ENCODE measurements at places on chromosomes 1 and 21.

- no peak for DNase-seq
These were observed 38.8 kb upstream of the CLCA4 start for GRCh38 chr1:86507935-86508582.

DNA sequence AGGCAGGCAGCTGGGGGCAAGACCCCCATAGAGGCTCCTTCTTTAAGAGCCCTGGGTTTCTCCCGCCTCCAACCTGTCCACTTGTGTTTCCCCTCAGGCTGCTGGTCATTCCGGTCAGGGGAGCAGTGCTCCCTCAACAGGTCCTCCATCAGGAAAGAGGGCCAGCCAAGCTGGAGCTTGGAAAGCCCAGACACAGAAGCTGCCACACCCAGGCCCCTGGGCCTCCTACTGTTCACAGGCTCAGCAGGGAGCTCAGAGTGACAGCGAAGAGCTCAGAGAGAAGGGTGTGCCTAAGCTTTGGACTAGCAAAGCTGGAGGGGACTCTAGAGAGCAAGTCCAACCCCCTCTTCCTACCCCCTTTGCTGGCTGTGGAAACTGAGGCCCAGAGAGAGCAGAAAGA lies 10.3 kb upstream of the CDCP2 start:
- DNase-seq, result no peak

DNA sequence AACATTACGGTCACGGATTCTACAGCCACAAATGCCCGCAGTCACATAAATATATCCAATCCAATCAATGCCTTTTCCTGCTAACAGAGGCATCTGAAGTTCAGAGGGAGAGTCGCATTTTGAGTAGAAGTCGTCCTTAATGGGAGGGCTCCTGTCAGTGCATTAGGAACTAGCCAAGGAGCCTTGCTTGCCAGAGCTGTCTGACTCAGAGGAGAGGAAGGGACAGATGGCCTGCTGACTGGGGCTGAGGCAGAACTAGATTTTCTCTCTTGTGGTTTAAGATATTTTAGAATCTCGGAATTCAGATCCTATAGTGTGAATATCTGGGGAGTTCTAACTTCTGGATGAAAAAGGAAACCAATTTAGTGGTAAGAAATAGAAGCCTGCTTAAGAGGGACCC lies 10.6 kb downstream of the XKR8 start:
- DNase-seq, result no peak

DNA sequence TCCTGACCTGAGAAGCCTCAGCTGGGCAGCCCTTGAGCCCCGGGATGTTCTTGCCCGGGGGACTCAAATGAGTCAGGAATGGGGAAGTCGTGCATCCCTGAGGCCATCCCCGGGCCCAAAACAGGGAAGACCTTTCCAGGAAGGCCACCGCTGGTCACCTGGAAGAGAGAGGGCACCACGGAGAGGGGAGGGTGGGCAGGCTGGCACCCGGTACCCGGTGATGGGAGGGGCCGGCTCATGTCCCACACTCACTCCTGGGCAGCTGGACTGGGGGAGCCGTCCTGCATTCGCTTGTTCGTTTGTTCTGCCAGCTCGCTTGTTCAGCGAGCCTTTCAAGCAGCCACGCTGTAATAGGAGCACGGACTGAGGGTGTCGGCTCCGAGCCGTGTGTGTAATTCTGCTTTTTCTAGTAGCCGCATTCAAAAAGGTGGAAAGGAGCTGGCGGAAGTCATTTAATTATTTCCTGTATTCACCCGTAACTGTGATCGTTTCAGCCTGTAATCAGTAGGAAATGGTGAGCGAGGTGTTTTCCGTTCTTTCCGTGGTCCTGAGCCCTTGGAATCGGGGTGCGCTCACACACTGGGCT lies 48.4 kb upstream of the CCDC27 start:
- no peak for DNase-seq

DNA sequence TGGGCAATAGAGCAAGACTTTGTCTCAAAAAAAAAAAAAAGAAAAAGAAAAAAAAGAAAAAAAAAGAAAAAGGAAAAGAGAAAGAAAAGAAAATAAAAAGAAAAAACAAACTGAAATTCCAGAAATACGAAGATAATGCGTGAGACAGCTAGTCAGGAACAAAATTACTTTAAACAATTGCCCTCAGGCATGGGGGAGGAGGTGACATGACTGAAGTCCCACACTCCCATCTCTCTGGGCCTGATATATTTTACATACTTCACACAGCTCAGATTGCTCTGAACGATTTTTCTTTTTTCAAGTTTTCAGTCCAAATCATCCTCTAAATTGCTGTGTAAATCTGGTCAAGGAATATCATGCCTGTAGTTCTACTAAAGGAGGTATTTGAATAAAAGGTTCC lies 409.5 kb upstream of the DEPDC1 start:
- no peak for DNase-seq

DNA sequence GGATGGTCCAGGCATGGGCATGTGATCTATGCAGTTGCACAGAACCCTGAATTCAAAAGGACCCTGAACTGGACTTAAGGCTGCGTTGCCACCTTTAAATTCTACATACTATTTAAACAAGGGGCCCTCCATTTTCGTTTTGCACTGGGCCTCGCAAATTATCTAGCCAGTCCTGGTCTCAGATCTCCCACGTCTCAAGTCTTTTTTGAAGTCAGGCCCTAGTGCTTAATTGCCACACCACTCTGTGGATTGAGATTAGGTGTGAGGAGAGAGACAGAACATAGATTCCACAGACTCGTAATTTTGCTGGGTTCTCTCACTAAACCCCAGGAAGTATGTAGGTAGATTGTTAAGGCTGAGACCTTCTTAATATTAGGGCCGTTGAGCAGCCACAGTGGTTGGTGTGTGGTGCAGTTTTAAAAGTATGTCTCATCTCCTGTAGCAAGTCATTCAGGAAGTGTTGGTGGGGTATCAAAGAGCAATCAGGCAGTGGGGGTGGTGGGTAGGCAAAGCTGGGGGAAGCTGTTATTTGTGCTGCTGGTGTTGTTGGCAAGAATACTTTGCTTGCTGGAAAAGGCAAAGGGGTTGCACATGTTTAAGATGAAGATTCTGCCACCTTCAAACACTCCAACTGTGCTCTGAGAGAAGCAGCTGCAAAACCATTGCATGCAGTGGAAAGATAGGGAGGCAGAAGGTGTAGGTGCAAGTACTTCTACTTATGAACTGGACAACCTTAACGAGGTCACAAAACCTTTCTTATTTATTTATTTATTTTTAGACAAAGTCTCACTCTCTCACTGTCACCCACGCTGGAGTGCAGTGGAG lies 11.2 kb downstream of the CD84 start:
- DNase-seq, result no peak

- DNase-seq, result no peak
These were observed 26.2 kb downstream of the STUM start for GRCh38 chr1:226574591-226575435.

DNA sequence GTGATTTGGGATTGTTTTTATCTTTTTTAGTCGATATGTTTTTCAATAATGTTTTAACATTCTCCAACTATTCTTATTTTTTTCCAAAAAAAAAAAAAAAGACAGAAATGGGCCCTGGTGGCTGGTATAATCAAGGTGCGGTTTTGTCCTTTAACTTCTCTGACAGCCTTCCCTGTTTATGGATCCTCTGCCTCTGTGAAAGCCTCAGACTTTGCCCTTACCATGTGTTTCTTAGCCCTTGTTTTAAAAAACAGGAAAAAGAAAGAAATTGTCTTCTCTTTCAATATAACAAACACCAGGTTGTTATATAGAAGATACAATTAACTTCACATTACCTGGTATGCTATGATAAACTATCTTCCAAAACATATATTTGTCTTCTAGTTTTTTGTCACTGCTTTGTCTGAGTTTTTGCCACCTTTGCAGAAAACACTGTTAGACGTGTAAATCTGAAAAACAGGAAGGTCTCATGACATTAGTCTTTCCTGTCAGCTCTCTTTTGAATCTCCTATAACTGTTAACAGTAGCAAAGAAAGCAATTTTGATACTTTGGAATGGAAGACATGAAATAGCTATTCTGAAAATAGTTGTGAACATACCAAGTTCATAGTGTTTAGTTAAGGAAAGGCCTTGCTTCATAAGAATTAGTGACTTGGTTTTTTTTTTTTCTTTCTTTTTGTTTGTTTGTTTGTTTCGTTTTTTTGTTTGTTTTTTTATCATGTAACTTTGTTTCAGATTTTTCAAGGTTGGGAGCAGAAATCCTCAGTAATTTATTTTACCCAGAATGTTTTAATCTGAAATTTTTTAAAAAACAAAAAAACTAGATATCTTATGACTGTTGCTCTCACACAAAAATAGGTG lies 31.7 kb upstream of the CACYBP start:
- DNase-seq, result no peak

GRCh38 chr1:33327587-33328325 lies 6.9 kb upstream of the A3GALT2 start:
- no peak for DNase-seq

- DNase-seq, result no peak
These were observed 66.8 kb upstream of the ACTL8 start for GRCh38 chr1:17688217-17688810.

DNA sequence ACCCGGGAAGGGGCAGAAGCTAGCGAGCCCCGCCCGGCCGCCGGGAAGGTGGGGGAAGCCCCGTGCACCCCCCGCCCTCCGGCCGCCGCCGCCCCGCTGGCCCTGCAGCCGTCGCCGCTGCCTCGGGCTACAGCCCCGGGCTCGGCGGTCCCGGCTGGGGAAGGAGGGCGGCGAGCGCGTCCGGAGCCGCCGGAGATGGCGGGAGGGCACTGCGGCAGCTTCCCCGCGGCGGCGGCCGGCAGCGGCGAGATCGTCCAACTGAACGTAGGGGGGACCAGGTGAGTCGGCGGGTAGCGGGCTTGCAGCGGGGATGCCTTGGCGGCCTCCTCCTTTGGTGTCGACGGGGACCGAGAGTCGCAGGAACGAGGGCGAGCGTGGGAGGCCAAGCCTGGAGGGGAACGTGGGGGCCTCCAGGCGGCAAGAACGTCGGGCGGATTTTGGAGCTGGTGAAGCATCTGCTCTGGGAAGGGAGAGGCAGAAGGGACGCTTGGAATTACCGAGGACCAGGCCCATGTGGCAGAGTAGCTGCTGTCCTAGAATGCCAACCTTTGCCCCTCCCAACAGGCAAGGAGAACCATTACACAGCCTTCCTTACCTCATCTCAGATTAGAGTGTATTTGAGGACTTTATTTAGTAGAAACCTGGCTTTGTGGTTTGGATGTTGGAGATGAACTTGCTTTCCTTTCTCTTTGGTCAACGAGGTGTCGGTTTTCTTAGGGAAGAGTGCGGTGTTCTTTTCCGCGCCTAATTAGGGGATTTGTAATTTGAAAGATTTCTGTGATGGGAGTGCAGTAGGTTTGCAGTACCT lies 591 bp downstream of the KCTD3 start:
- no peak for DNase-seq

DNA sequence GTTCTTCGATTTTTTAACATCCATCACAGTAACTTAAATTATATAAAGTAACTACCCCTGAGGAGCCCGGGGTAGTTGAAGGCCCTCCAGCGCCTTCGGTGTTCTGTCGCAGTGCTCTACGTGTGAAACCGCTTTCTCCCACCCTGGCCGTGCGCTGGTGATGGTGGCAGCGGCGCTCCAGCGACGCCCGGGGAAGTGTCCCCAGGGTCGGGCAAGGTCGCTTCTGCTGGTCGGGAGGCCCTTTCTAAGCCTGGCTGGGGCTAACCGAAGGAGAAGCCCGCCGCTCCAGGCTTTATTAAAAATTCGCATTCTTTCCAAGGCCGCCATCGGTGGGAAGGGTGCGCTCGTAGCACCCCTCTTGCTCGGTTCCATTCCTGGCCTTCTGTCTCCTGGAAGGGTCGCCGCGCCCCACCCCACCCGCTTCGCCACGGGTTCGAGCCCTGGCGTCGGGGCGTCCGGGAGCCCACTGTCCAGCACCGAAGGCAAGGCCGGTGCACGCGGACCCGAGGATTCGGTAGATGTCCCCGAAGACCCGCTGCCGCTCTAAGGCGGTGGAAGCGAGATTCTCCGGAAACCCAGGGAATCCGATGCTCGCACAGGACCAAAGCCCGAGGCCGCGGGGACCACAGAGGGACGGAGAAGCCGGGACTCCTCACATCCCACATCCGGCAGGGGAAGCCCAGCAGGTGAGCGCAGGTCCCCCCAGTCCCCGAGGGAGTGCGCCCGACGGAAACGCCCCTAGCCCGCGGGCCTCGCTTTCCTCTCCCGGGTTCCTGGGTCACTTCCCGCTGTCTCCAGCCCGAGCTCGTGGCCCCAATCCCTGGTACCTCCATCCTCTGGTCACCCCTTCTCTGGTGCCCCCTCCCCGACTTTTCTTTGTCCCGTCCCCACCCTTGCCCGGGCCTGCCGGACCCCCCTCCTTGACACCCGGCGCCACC lies 685 bp upstream of the RIPPLY3 start:
- no peak for DNase-seq

GRCh38 chr1:161223805-161224694 lies 622 bp upstream of the APOA2 start:
- DNase-seq, result no peak

DNA sequence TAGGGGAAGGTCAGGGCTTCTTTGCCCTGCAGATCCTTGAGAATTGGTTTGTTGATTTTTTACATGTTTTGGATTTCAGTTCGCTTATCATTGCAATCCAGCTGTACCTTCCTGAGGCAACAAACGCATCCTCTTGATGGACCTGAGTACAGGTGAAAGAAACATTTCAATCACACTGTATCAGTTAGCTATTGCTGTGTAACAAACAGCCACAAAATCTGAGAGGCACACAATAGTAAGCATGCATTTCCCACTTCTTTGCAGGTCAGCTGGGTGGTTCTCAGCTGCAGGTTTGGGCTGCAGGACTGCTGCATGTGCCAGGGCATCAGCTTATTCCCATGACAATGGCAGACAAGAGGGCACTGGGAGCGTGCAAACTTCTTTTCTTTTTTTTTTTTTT lies 586.4 kb downstream of the MATN1 start:
- no peak for DNase-seq

GRCh38 chr1:240342251-240342625 lies 250.6 kb downstream of the FMN2 start:
- no peak for DNase-seq

DNA sequence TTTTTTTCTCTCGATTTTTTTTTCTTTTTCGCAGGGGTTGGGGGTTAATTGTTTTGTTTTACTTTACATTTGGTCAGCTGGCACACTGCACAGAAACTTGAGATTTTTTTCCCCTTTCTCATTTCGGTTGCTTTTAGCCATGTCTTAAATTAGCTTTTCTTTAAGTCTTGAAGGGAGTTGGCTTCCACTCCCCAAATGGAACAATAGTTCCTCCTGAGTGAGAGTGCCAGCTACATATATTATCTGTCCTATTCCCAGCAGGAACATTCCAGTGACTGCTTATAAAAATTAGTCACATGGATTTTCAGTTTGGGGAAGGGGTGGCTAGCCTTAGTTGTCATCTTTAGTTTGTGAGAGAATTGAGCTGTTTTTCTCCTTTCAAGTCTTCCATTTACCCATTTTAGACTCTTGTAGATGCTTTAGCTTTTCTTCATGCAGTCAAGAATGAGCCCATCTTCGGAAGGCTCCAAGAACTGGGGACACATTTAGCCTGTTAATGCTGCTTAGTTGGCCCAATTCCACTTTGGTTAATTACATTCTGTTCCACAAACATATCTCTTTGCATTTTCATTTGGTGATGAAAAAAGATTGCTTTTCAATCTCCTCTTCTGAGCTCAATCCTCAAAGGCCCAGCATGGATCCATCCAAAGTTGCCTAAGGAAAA lies 510.1 kb upstream of the CXADR start:
- no peak for DNase-seq

GRCh38 chr1:58997060-58997411 lies 213.2 kb upstream of the JUN start:
- no peak for DNase-seq
